ENCODE measurements at places on chromosomes 2 and 18.

GRCh38 chr2:231163011-231163410 is 35.4 kb upstream of the ARMC9 start:
- no peak for DNase-seq

DNA sequence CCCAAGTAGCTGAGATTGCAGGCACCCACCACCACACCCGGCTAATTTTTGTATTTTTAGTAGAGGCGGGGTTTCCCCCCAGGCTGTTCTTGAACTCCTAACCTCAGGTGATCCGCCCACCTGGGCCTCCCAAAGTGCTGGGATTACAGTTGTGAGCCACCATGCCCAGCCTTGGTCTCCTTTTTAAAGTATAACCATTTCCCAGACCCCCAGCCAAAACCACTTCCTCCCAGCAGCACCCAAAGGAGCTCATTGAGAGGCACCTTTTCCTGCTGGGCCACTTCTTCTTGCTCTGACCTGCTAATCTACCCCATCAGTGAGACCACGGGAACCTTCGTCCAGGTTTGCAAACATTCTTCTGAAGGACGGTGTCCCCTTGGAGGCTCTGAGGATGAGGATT is 69.9 kb downstream of the INPP5D start:
- no peak for DNase-seq

GRCh38 chr18:32476106-32476505 is 5.4 kb upstream of the GAREM1 start:
- DNase-seq = no peak

DNA sequence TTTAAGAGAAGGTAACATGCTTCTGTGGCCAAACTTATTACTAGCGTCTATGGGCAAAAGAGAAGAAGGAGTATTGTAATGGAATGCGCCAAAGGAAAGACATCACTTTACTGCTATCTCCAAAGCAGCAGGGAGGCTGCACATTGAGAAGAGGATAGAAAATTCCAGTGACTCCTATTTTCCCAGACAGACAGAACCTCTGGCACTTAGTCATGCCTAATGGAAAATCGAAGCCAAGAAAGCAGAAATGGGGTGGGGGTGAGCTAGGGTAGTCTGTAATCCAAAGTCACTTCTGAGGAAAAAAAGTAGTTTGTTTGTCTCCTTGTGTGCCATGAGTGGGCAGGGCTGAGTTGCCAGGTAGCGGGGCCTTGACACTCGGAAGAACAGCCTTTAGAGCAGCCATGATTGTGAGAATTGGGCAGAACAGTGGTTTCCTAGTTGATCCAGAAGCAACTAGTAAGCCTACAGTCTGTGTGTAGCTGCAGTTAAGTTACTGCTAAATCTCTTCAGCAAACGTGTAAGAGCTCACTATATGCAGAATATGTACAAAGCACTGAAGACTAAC is 79.4 kb upstream of the FOSL2 start:
- DNase-seq = no peak

GRCh38 chr18:70228536-70228935 is 23.0 kb upstream of the RTTN start:
- no peak for DNase-seq

DNA sequence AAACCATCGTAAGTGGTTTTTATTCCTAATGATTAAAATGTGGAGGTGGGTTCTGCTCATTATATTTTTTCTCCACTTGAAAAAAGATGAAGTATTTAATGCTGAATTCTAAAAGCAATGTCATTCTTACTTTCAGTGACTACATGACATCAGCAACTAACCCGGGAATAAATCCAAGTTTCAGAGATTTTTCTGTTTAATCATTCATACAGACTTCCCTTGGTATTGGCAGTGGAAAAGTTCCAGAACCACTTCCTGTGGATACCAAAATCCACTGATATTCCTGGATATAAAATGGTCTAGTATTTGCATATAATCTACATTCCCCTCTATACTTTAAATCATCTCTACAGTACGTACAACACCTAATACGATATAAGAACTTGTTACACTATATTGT is 128.6 kb downstream of the ZNF532 start:
- no peak for DNase-seq

GRCh38 chr2:167368371-167368770 is 480.1 kb downstream of the XIRP2 start:
- no peak for DNase-seq

- no peak for DNase-seq
Measured at GRCh38 chr2:74181739-74182138, 3.1 kb upstream of the MOB1A start.

DNA sequence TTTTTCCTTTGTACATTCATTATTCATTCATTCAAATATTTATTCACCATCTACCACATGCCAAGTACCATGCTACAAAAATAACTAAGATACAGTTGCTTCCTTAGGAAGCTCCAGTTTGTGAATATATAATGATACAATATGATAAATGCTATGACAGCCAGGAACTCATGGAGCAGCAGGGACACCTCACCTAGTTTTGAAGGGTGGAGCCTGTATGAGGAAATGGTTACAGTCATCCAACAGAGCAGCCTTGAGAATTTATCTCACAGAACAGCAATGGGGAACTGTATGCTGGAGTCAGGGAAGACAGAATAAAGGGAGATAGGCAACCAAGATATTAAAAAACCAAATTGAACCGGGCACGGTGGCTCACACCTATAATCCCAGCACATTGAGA is 124.0 kb downstream of the OSBPL1A start:
- no peak for DNase-seq

DNA sequence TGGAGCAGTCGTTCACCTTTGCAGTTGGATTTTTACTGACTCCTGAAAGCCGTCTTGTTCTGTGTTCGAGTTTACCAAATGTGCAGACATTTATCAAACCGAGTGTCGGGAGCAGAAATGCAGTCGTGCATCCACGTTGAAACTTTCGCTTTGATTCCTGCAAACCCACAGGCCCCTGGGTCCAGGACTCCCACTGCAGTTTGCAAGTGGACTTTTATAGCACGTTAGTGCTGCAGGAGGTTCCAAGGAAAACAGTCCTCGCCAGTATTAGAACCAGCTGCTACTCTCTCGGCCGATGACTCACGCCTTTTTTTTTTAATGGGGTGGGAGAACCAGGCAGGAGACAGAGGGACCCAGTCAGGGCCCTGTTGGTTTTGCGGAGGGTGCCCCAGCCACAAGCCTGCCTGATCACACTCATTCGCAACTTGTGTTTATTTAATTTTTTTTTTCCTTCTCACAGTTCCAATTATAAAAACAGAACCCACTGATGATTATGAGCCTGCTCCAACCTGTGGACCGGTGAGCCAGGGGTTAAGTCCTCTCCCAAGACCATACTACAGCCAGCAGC is 90.1 kb downstream of the NFATC1 start:
- no peak for DNase-seq

- DNase-seq = no peak
Measured at GRCh38 chr18:64210401-64210949, 61.6 kb upstream of the LINC00305 start.
